ENCODE measurements at places on chromosomes 16 and 17. TPM values are rescaled to one million over a fixed set of nuclear protein-coding genes. Genes with fewer than 3 reads are reported as not detected.

GRCh38 chr17:29039764-29040598 is 3.0 kb upstream of the PIPOX start:
- peaks cover 6% of the 10 kb centered on the region for H3K4me1 ChIP-seq
- 0 out of 2 replicates have a peak overlapping the region, but pooled peaks have one; percentile 19 for H3K27ac ChIP-seq
- H3K27me3 ChIP-seq = peaks cover 39% of the 10 kb centered on the region
- peak; percentile 78 for DNase-seq

DNA sequence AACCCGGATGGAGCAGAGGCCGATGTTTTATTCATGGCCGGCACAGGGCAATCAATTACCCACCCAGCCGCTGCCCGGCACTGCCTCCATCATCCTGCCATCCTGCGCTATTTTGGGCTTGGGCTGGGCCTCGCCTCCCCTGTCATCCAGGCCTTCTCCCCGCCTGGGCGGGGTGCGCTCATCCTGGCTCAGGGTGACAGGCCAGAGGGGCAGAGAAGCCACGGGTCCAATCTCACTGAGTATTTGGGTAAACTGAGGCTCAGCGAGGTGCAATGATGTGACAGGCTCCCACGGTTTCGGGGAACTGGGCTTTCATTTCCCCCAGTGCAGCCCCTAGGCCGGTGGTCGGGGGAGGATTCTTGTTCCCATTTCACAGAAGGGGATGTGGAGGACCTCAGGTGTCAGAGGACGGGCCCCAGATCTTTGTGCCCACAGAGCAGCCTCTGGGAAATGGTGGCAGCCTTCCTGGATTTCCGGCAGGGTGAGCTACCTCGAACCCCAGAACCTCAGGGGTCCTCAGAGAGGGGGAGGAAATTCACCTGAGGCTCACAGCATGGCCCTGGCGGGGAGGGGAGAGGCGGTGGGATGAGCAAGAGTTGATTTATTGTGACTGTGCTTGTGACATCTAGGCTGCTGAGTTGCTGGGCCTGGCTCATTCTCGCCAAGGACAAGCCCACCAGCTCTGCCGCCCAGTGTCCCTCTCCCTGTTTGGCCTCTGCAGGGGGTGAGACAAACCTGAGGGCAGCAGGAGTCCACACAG is 23.8 kb upstream of the KCNJ12 start:
- no peak overlapping the region for H3K4me3 ChIP-seq
- H3K27ac ChIP-seq = no peak overlapping the region
- peaks cover 3% of the 10 kb centered on the region for H3K4me1 ChIP-seq
- H3K36me3 ChIP-seq = no peaks in the 10 kb centered on the region

MGAT5B gene
- not detected for polyA plus RNA-seq

- H3K27me3 ChIP-seq = no peaks in the 10 kb centered on the region
- H3K4me3 ChIP-seq = no peak overlapping the region
- no peaks in the 10 kb centered on the region for H3K36me3 ChIP-seq
- no peak overlapping the region for H3K27ac ChIP-seq
- no peaks in the 10 kb centered on the region for H3K4me1 ChIP-seq
Measured at GRCh38 chr16:3192476-3193019, 4.5 kb downstream of the OR1F1 start.

- peaks cover 30% of the 10 kb centered on the region for H3K4me1 ChIP-seq
- DNase-seq = peak; percentile 93
- H3K27me3 ChIP-seq = no peaks in the 10 kb centered on the region
- H3K27ac ChIP-seq = peak overlapping the region; percentile 83
- H3K4me3 ChIP-seq = peak overlapping the region; percentile 38
Measured at GRCh38 chr16:75590920-75591843, 25.0 kb downstream of the GABARAPL2 start.

- H3K27me3 ChIP-seq = no peaks in the 10 kb centered on the region
- no peaks in the 10 kb centered on the region for H3K36me3 ChIP-seq
- no peak overlapping the region for H3K4me3 ChIP-seq
- peak; percentile 90 for DNase-seq
Measured at GRCh38 chr17:54948380-54948779, 20.1 kb downstream of the COX11 start.

DNA sequence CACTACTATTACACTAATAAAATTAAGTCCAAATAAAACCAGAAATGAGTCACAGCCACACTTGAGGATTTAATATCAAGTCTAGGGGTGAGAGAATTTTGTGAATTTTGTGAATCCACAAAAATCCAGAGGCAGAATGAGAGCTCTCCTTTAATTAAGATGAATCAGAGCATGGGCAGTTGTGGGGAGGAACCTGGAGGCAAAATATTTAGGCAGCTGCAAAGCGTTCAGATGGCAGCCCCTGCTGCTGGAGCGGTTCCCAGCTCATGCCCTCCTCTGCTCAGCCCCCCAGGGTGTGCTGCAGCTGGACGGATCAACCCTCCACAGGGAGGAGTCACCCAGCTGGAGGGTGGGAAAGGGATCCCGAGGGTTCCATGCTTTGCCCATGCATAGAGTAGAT is 43.4 kb upstream of the IRX6 start:
- no peak overlapping the region for H3K27ac ChIP-seq
- H3K4me3 ChIP-seq = no peak overlapping the region
- no peaks in the 10 kb centered on the region for H3K36me3 ChIP-seq

DNA sequence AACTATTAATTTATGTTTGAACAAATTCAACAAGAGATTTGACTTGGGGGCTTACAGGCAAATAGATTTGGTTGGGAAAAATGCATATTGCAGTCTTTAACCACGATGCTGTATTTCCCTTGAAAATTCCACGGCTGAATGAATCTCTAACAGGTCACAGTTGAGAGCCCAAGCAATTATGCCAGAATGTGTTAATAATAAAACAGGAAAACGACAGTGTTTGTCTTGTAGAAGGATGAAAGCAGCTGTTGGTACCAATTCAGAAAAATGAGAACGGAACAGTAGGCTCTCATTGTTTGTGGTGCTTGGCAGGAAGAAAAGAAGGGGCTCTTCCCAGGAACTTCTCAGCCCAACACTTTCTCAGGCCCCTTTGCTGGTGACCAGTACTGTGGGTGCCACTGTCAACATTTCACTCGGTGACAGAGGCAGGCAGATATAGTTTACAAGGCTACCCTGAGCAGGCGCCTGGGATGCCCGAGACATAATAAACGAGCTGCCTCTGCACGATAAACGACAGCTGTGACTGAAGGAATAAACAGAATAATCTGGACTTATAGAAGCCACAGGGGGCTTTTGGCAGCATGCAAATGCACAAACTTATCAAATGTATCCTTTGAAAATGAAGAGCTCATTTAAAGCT is 387.1 kb downstream of the HS3ST4 start:
- H3K4me3 ChIP-seq = no peak overlapping the region
- H3K4me1 ChIP-seq = no peaks in the 10 kb centered on the region
- no peak for DNase-seq
- no peaks in the 10 kb centered on the region for H3K36me3 ChIP-seq
- H3K27ac ChIP-seq = no peak overlapping the region

SNX20 gene
- polyA plus RNA-seq = not detected

MYH2 gene
- 0.32 TPM for polyA plus RNA-seq

GRCh38 chr17:79875511-79875910 is 36.3 kb upstream of the CBX4 start:
- H3K27ac ChIP-seq = no peak overlapping the region
- DNase-seq = no peak
- H3K4me1 ChIP-seq = no peaks in the 10 kb centered on the region
- no peaks in the 10 kb centered on the region for H3K27me3 ChIP-seq
- no peak overlapping the region for H3K4me3 ChIP-seq

TSNAXIP1 gene
- 0.79 TPM for polyA plus RNA-seq

DNA sequence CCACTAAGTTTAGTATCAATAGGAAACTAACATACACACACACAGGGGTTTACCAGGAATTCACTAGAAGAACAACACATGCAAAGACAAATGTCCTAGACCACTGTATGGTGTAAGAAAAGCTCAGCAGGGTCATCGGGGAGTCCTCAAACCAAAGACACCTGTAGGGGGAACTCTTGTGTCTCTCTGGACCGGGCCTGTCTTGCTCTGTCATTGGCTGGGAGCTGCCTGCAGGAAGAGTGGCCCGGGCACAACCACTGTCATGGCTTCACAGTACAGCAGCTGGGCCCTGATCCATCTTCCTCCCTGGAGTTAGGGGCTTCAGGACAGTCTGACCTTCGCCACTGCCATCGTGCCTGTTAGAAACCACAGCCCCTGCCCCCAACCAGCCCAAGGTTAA is 263.6 kb upstream of the DYNLRB2 start:
- no peaks in the 10 kb centered on the region for H3K27me3 ChIP-seq
- H3K4me1 ChIP-seq = peaks cover 28% of the 10 kb centered on the region
- DNase-seq = no peak
- H3K36me3 ChIP-seq = no peaks in the 10 kb centered on the region
- H3K4me3 ChIP-seq = no peak overlapping the region
